Stimulated activated CD8-positive, alpha-beta memory T cell treated with anti-CD3 and anti-CD28 coated beads, Interleukin-15, amount 100 ng/mL, for 1 hour (primary cell): ENCODE measurements at places on chromosomes 1 and 21.

- no peak for DNase-seq
Observed at GRCh38 chr1:54221113-54221834, 21.3 kb downstream of the MRPL37 start.

GRCh38 chr21:45034556-45035476 lies 39.6 kb upstream of the ADARB1 start:
- no peak for DNase-seq

GRCh38 chr1:193118194-193118593 lies 3.6 kb upstream of the CDC73 start:
- DNase-seq: no peak

DNA sequence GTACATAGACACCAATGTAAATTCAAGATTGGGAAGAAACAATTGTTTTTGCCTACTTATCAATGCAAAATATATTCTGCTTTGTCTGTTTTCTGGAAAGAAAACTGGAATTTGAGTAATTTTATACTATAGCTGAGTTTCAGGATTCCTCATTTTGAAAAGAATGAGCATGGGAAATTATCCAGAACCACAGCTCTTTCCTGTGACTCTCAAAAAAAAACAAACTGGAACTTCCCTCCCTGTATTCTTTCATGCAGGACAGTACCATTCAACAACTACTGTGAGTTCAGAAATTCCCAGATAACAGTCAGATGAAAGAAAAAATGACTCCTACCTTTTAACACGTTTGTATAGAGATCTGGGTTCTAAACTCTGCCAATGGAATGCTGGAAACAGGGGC lies 372.4 kb downstream of the TGFB2 start:
- DNase-seq: no peak

DNA sequence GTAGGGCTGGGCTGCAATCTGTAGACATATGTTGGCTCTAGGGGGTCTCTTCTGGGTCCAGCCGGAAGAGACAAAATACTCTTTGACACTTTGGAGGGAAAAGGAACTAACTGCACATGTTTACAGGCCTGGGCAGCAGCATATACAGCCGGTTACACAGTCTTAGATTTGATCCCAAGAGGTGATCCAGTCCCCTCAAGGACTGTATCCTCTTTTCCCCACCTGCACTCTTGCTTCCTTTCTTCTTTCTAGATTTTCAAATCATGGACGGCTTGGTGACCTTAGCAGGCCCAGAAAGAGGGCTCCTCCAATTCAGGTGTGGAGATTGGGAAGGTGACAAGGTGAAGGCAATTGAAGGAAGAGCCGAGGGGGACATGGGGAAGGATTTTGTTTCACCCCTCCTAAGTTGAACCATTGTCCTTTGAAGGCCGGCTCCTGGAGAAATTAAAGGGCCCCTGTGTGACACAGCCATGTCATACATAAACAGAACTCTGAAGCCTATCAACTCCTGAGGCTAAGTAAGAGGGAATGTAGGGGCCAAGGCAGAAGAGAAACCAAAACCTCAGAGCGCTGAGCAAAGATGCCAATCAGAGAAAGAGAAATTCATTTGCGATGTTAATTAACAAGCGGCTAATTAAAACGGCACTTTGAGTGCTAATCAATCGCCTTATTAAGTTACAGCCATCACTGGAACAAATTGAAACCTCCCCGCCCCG lies 5.9 kb upstream of the BARHL2 start:
- DNase-seq: no peak

- no peak for DNase-seq
Observed at GRCh38 chr1:18324246-18324645, 156.5 kb upstream of the KLHDC7A start.

DNA sequence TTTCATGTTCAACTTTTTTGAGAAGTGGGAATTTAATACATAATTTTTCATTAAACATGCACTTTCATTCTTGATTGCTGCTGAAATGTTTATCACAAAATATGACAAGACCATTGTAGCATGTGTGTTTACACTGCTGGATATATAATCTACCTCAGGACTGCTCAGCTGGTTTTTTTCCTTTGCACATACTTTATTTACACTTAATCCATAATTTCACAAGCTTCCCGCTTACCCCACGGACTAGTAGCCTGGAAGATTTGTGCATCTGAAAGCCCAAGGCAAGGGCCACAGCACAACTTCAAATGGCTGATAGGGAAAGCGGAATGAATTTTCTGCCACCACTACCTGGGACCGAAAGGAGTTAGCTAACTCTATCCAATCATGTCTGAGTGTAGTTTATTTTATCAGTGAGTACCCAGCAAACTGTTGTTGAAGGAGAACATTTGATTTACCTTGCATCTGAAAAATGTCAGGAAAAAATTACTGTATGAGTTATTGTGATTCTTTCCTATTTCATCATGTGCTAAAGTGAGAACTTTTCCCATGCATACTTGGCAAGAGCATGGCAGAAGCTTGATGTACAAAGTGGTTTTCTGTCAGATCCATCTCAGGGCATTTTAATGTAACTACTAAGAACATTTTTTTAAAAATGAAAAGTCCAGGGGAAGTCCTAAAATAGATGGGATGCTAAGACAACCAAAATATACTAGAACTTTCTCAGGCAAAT lies 558.2 kb upstream of the USP24 start:
- DNase-seq: no peak

- no peak for DNase-seq
Observed at GRCh38 chr1:64669098-64669675, 75.7 kb upstream of the RAVER2 start.

DNA sequence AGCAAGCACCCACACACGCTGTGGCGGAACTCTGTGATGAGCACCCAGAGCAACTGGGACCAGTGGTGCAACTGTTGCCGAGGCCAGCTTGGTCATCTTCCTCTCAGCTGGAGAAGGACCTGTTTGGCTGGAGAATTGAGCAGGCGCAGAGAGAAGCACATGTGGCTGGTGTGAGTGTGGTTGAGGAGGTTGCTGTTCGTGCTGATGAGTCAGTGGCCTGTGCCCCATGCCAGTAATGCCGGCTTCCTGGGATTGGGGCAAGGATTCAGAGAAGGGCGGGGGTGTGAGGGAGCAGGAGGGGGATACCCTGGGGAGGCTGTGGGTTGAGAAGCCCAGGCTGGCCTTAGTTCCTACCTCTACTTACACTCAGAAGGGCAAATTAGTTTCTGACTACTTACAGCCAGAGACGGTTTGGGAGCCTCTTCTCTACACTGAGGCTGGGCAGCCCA lies 57.5 kb upstream of the EPS8L3 start:
- DNase-seq: no peak

DNA sequence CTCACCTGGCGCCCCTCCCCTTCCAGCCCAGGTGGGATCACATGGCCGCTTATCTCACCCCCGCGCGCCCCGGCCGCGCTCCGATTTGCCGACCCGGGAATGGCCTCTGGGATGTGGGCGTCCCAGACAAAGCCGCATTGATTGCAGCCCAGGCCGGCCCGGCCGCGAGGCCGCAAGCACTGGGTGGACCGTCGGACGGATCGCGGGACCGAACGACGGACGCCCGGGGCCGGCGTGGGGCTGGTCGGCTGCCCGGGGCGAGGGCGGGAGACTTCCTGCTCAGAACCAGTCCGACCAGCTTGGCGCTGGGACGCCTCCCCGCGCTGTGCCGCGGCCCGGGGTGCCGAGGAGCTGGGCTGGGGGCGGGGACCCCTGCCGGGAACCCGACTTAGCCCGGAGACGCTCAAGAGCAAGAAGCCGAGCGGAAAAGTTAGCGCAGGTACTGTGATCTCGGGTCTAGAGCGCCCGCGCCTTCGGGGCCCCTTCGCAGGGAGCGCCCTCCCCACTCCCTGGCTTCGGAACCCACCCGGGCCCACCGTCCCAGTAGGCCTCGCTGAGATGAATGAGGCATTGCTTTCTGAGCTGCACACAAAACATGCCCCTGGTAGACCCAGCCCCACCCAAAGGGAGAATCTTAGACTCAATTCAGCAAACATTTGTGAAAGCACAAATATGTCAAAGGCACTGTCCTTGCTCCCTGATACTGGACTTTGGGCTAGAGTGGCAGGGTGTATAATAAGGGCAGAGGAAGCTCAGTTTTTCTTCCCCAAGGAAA lies 415 bp upstream of the LAD1 start:
- DNase-seq: no peak

DNA sequence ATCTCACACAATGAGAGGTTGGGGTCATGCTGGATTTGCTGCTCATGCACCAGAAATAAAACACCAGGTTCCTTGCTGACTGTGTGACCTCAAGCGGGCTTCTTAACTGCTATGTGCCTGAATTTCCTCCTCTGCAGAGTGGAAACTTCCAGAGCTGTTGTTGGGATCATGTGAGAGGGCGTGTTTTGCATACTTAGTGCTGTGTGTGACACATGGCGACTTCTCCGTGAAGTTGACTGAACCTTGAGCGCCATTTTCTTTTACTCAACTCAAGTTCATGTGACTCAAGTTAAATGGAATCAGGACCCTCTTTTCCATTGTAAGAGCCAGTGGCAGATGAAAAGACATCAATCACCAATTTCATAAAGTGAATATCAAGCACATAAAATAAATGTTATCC lies 224.0 kb downstream of the KIF26B start:
- DNase-seq: no peak

- no peak for DNase-seq
Observed at GRCh38 chr1:41924911-41925310, 6.2 kb upstream of the HIVEP3 start.

DNA sequence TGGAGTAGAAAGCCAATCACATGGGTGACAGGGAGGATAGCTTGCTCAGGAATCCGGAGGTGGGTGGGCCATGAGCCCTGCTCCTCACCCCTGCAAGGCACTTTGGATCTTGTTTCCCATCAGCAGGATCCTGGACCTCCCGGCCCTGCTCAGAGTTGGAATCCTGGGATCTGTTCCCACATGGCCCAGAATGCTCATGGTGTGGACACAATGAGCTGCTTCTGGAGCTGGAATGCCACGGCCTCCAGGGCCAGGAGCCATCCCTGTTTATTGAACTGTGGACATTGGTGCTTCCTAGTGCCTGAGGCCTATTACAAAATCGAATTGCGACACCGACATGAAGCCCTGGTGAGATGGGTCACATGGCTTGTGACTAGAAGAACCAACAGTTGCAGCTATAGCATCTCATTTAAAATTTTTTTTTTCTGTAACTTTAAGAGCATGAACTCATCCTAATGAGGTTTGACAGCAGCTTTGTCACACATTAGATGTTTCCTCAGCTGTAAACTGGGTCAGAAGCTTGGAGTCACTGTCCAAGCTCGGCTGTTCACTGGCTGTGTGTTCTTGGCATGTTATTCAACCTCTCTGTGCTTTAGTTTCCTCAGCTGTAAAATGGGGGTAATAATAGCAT lies 40.4 kb upstream of the GOLT1A start:
- no peak for DNase-seq

DNA sequence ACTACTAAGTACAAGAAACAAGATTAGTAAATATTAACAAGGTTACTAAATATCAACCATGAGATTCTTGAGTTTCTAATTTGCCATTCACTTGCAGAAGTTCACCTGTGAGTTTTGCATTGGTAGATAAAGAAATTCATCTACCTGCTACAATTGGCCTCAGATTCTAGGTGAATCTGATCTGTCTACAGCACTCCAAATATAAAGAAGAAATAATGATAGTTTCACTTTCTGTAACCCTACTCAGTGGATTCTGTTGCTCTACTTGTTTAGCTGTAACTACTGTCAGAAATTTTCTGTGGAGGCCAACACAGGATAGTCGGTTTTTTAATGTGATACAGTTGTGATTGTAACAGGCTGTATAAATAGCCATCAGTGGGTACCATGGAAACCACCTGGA lies 118.6 kb downstream of the NR5A2 start:
- DNase-seq: no peak

DNA sequence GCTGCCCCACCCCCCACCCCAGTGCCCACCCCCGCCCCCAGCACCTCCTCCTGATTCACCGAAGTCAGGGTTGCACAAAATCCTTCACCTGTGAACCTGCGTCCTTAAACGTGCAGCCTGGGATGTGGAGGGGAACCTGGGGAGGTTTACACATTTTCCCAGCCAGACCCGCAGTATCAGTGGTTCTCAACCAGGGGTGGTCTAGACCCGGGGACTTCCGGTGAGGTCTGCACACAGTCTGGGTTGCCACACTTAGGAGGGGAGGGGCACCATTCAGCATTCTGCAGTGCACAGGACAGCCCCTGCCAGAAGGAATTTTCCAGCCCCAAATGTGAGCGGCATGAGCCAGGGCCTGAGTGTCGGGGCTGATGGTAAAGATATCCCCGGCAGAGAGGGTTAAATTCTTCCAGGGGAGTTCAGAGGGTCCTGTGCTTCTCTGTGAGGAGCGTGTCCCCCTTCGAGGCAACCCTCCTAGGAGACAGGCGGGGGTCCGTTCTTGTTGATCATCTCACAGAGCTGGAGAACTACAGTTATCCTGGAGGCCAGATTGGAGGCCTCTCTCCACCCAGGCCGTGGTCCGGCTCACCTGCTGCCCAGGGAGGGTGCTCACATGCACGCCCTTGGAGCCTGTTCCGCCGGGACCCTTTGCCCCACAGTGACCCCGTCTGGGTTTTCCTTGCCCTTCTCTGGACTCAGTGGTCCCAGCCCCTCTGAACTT lies 113.6 kb downstream of the SIK1 start:
- no peak for DNase-seq

DNA sequence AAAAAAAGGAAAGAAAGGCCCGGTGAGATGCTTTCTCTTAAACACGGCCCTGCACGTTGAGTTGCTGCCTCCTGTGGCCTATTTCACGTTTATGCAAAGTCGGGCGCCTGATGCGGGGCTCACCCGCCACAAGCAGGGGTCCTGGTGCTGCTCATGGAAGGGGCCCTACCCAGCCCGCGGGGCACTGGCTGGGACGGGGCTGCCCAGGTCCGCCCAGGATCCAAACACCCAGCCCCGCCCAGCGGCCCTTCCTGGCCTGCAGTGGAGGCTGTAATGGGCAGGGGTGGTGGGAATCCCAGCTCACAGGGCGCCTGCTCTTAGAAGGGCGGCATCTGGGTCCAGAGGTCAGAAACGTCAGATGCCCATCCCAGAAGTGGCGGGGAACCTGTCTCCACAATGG lies 1.6 kb downstream of the COL6A2 start:
- no peak for DNase-seq

DNA sequence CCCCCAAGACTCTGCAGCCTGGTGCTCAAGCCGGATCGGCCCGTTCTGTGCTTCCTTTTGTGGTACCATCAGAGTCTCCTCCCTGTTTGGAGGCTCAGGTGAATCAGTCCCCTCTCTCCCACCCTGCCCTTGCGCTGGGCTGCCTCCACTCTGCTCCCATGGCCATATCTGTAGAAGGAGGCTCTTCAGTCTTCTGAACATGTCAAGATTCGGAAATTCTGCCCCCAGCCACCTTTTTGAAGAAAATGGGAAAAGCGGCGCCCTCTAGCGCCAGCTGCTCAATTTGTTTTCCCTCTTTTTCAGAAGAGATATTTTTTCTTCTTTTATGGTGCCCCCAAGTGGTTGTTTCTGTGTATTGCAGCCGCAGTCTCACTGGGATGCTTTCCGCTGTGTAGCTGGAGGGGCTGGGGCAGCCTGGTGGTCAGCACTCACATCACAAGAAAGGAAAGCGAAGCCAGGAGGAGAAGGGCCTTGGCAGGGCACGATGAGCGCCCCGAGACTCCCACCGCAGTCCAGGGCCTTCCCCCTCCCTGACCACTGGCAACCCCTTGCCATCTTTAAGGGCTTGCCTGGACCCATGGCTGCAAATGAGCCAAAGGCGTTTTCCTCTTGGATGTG lies 58.4 kb upstream of the CACNA1E start:
- peak; percentile 66 for DNase-seq

GRCh38 chr1:205255941-205256780 lies 28.4 kb downstream of the TMCC2 start:
- peak; percentile 81 for DNase-seq

- no peak for DNase-seq
Observed at GRCh38 chr1:29368936-29369932, 132.9 kb downstream of the PTPRU start.
